ENCODE measurements at places on chromosomes 1 and 21. TPM values are rescaled to one million over a fixed set of nuclear protein-coding genes. Genes with fewer than 3 reads are reported as not detected.

DNA sequence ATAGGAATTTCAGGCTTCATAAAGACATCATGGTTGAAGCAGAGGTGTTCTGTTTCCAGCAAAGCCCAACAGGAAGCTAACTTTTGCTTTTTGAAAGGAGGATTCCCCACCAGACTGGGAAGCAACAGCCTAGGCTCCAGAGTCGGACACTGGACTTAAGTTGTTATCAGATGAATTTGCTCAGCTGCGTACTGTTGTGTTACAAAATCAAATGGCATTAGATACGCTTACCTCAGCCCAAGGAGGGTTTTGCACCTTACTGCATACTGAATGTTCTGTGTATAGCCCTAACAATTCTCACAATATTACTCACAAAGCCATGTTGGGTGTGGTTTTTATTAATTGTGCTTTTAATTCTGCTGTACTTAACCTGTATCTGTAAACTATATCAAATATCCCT is 547 bp upstream of the CHIA start:
- no peak for DNase-seq

- no peak for DNase-seq
Measured at GRCh38 chr1:201171063-201172036, 17.1 kb upstream of the TMEM9 start.

GRCh38 chr21:41973427-41973831 is 19.6 kb upstream of the C2CD2 start:
- peak; percentile 17 for DNase-seq

GRCh38 chr1:202844259-202844658 is 33.5 kb downstream of the PCAT6 start:
- no peak for DNase-seq

DNA sequence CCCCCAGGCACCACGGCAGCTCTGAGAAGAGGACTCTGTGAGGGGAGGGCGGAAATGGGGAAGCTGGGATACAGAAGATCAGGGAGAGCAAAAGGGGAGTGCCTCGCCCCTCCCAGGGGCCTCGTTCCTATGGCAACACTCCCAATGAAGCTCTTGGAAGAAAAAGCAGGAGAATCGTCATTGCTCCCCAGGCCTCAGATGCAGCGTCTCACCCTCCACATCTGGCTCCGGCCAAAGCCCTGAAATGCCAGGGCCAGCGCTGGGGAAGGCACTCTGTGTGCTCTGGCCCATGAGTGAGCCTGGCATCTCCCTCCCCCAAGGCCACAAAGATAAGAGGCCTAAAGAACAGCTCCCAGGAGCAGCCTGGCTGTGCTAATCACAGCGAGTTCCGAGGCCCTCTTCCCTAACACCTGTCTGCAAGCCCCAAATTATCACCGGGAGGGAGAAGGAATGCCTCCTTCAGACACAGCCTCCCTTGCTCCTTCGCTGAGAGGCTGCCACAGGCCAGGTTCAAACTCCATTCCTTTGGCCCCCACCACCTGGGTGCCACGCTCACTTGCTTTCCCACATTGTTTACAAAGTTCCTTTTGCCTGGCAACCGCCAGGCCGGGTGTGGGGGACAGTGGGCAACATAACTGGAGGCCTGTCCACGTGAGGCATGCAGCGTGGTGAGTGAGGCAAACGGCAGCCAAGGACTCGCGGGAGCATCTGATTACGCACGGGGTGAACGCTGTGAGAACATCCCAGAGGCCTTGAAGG is 27.8 kb downstream of the ECE1 start:
- peak; percentile 69 for DNase-seq

- DNase-seq: no peak
Measured at GRCh38 chr1:24322470-24323177, 3.5 kb downstream of the GRHL3 start.

DNA sequence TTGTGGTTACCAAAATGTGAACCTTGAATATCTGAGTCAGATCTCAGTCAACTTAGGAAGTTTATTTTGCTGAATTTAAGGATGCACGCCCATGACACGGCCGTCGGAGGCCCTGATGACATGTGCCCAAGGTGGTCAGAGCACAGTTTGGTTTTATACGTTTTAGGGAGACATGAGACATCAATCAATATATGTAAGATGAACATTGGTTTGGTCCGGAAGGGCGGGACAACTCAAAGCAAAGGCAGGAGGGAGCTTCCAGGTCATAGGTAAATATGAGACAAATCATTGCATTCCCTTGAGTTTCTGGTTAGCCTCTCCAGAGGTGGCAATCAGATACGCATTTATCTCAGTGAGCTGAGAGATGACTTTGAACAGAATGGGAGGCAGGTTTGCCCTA is 1.0 kb upstream of the PRMT2 start:
- peak; percentile 60 for DNase-seq

- DNase-seq: no peak
Measured at GRCh38 chr1:246679794-246680177, 44.4 kb upstream of the SCCPDH start.

DNA sequence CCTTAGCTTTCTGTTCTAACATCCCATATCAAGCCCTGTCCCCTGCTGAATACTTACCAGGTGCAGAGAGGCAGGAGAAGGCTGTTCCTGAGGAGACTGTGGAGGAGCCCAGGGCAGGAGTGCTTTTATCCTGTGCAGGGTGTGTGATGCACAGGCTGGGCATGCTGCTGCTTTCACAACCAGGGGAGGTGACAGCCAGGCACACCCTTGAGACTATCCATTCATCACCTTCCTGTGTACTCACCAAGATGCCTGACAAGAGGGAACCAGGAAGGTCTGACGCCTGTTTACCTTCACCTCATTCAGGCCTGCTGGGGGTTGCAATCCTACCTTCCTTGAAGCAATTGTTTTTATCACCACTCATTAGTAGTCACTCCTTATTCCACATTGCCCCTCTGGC is at the start of gene LCE3E:
Gene LCE3E, minus strand, starts transcription at position 100 of the 400 bp plus-strand sequence. CDS start 572 bp downstream, outside the sequence.
- DNase-seq: no peak

DNA sequence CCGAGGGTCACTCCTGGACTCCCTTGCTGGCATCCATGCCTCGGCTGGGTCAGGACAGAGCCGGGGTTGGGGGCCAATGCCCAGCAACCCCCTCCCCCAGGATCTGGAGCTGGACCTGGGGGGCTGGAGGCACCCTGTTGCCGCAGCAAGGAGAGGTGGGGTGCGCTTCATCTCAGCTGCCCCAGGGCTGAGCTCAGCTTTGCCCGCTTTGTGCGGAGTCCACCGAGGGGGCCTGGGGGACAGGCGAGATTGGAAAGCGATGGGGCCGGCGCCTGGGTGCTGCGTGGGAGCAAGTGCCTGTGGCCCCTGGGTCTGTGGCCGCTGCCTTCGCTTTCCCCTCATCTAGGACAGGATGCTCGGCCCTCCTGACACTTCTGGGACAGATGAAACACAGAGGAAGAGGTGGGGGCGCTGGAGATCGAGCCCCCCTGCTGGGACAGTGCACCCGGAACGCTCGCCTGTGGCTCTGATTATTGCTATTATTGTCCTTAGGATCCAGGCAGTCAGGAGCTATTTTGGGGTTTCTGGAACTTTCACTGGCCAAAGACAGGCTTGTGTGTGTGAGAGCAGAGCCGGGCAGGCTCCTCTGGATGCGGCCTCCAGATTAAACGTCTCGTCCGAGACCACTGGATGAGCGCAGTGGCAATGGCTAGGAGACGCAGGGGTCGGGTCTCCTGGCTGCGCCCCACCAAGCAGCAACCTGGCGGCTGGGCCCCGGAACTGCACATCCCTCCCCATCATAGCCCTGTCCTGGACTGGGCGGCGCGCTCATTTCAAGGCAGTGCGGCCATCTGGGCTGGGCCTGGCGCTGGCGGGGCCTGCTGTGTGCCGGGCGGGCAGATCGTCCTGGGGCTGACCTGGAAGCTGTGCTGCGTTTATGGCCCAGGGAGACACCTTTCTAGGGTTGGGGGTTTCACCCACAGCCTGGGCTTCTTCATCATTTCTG is 13.8 kb downstream of the PRDM16 start:
- no peak for DNase-seq

DNA sequence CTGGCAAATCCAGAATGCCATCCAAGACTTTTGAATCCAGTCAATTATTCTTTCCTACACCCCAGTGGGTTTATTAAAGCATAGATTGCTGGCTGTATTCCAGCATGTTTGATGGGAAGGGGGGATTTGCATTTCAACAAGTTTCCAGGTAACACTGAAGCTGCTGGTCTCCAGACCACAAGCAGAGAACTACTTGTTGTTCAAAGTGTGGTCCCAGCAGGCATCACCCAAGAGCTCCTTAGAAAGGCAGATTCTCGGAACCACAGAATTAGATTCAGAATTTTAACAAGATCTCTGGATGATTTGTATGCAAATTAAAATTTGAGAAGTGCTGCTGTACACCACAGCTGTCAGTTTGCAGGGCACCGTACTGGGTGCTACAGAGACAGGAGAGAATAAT is 216.3 kb upstream of the FAM78B start:
- no peak for DNase-seq

- DNase-seq: no peak
Measured at GRCh38 chr1:44108241-44108640, 10.4 kb upstream of the KLF17 start.

- no peak for DNase-seq
Measured at GRCh38 chr21:19353256-19353655, 949.7 kb upstream of the TMPRSS15 start.

- DNase-seq: no peak
Measured at GRCh38 chr1:174194461-174194860, 35.1 kb downstream of the RABGAP1L start.

- DNase-seq: no peak
Measured at GRCh38 chr1:178275553-178275952, 181.6 kb downstream of the RASAL2 start.

DNA sequence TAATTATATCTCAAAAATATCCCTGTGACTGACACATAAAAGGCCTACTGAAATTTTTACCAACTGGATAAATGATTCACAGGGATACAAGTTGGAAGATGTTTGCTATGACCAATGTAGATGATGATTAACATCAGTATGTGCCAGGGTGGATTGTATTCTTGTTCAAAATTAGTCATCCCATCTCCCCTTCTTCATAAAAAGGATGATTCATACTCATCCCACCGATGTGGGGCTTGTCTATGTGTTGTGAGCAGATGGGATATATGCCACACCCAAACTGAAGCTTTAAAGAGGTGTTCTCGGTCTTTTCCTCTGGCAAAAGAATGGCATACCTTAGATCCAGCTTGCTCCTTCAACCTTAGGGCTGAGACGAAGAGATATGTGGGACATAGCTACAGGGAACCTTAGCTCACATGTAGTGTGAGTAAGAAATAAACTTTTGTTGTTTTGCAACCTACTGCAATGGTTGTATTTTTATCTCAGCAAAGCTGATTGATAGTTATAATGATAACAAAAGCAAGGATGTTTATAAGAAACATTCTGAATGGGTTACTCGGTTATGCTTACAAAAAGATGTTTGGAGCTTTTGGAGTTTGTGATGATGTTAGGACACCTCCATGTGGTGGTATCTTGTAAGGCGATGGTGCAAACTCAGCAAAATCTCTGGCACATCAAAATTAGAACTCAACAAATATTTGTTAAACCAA is 29.4 kb downstream of the SPATA17 start:
- peak; percentile 29 for DNase-seq

GRCh38 chr1:7454052-7454815 is 316.9 kb upstream of the VAMP3 start:
- DNase-seq: peak; percentile 69

- no peak for DNase-seq
Measured at GRCh38 chr1:22761821-22762220, 51.2 kb downstream of the EPHB2 start.

DNA sequence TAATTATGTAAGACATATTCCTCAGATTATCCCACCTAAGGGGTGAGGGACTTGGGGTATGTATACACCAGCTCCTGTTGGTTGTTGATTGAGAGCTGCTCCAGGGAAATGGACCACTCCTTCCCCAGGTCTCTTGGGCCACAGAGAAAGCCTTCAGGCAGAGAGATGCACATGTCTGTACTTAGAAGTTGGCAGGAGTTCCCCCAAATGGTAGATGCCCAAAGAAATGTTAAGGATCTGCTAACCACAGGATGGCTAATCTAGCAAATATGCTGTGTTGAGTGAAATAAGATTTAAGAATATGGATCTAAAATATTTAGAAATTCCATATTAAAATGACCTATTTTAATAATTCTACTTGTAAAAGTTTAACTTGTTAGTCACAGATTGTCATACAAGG is 100.8 kb upstream of the DNAH14 start:
- no peak for DNase-seq

DNA sequence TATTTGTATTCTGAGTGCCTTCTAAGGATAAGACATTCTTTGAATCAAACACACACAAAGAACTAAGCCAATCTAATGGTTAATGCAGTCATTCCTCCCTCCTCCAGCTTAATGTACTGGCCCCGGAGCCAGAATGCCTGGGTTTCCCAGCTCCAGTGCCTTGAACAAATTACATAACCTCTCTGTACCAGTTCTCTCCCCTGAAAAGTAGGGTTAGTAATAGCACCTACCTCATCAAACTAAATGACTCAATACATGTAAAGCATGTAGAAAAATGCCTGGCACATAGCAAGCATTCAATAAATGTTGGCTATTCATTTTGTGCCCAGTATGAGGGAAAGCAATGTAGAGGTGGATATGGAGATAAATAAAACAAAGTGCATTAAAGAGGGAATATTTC is 14.0 kb downstream of the C1orf52 start:
- DNase-seq: no peak

The KLHDC9 gene
- 3.8 TPM for total RNA-seq

The LCE3C gene
- total RNA-seq: not detected

The CR1 gene
- not detected for total RNA-seq

The TNFAIP8L2 gene
- total RNA-seq: not detected

The SLC45A3 gene
- total RNA-seq: 59.6 TPM

The INKA2 gene
- total RNA-seq: 2.0 TPM

The NUP210L gene
- total RNA-seq: not detected

The SLC44A3 gene
- 15.6 TPM for total RNA-seq

The LEPR gene
- 0.53 TPM for total RNA-seq

The CLCA4 gene
- 0.36 TPM for total RNA-seq

The LCE1D gene
- total RNA-seq: not detected

All from HT-29 (cell line).